A549 treated with CORT108297 at 1 μM for 4 hours (cell line): ENCODE measurements at places on chromosomes 7 and 10. TPM values are rescaled to one million over a fixed set of nuclear protein-coding genes. Genes with fewer than 3 reads are reported as not detected.

XRCC2 gene
- total RNA-seq, result 3.7 to 6.3 TPM (median 5.4 TPM) in 5 replicates

FXYD4 gene
- total RNA-seq, result not detected in 5 replicates

ZNF853 gene
- total RNA-seq, result 1.8 to 2.9 TPM (median 2.2 TPM) in 5 replicates

ANK3 gene
- total RNA-seq, result 0.18 to 0.54 TPM (median 0.42 TPM) in 5 replicates

TCAF2 gene
- 0.29 to 0.53 TPM (median 0.35 TPM) in 5 replicates for total RNA-seq

CLEC5A gene
- total RNA-seq, result not detected in 5 replicates

NAT16 gene
- 0.10 to 0.17 TPM (median 0.14 TPM) in 5 replicates for total RNA-seq

SYT15 gene
- 2.6 to 3.5 TPM (median 2.9 TPM) in 5 replicates for total RNA-seq

GPR15LG gene
- total RNA-seq, result not detected in 5 replicates

SPDYE1 gene
- not detected in 5 replicates for total RNA-seq

OGDH gene
- 25.1 to 32.4 TPM (median 30.1 TPM) in 5 replicates for total RNA-seq

MSS51 gene
- total RNA-seq, result 0.33 to 0.71 TPM (median 0.40 TPM) in 5 replicates

ABCF2 gene
- 61.4 to 67.5 TPM (median 66.9 TPM) in 5 replicates for total RNA-seq

RHOBTB1 gene
- 6.4 to 8.6 TPM (median 8.1 TPM) in 5 replicates for total RNA-seq

NEUROD6 gene
- not detected in 5 replicates for total RNA-seq

ZNF862 gene
- 2.2 to 4.1 TPM (median 2.8 TPM) in 5 replicates for total RNA-seq

GGCT gene
- 71.6 to 87.9 TPM (median 73.6 TPM) in 5 replicates for total RNA-seq

VSTM2A gene
- 0.13 TPM in 1 of 5 replicates, not detected in the others for total RNA-seq

ARHGEF35 gene
- total RNA-seq, result 0.20 to 0.42 TPM (median 0.28 TPM) in 5 replicates

DGKB gene
- total RNA-seq, result not detected in 5 replicates

TSPAN13 gene
- total RNA-seq, result 12.2 to 15.7 TPM (median 14.3 TPM) in 5 replicates

HMX2 gene
- total RNA-seq, result 0.08 to 0.14 TPM (median 0.11 TPM) in 4 of 5 replicates, not detected in the other

SMO gene
- total RNA-seq, result 12.9 to 18.7 TPM (median 16.7 TPM) in 5 replicates

GIMAP2 gene
- 0.09 TPM in 1 of 5 replicates, not detected in the others for total RNA-seq

ZNF518A gene
- 6.7 to 8.0 TPM (median 7.7 TPM) in 5 replicates for total RNA-seq

HABP2 gene
- total RNA-seq, result 0.07 to 0.15 TPM (median 0.12 TPM) in 5 replicates

SPDYE8 gene
- total RNA-seq, result not detected in 5 replicates

ZNF282 gene
- 19.1 to 28.5 TPM (median 25.8 TPM) in 5 replicates for total RNA-seq

LRIT1 gene
- not detected in 5 replicates for total RNA-seq

CH25H gene
- 0.06 to 0.07 TPM (median 0.07 TPM) in 3 of 5 replicates, not detected in the others for total RNA-seq

ORC5 gene
- total RNA-seq, result 25.3 to 32.9 TPM (median 28.0 TPM) in 5 replicates

HOXA1 gene
- 2.5 to 4.0 TPM (median 3.5 TPM) in 5 replicates for total RNA-seq

BTBD16 gene
- total RNA-seq, result 0.35 to 0.82 TPM (median 0.64 TPM) in 5 replicates

GJC3 gene
- total RNA-seq, result 0.09 to 0.22 TPM (median 0.10 TPM) in 3 of 5 replicates, not detected in the others

C7orf33 gene
- total RNA-seq, result not detected in 5 replicates

TMEM184A gene
- 10.0 to 15.2 TPM (median 14.8 TPM) in 5 replicates for total RNA-seq

LIPM gene
- total RNA-seq, result not detected in 5 replicates

FAM241B gene
- 16.6 to 19.8 TPM (median 18.5 TPM) in 5 replicates for total RNA-seq

SPDYE11 gene
- total RNA-seq, result not detected in 5 replicates

TFR2 gene
- 1.9 to 3.4 TPM (median 2.8 TPM) in 5 replicates for total RNA-seq

TRIM4 gene
- total RNA-seq, result 24.2 to 32.7 TPM (median 26.6 TPM) in 5 replicates

TAS2R4 gene
- 0.08 to 0.21 TPM (median 0.13 TPM) in 5 replicates for total RNA-seq

NPY4R gene
- total RNA-seq, result 28.7 to 50.0 TPM (median 40.4 TPM) in 5 replicates

DDX56 gene
- 110 to 137 TPM (median 121 TPM) in 5 replicates for total RNA-seq

TRIL gene
- total RNA-seq, result not detected in 5 replicates

DGKI gene
- total RNA-seq, result 0.20 to 0.40 TPM (median 0.29 TPM) in 5 replicates

RHBDD2 gene
- total RNA-seq, result 78.9 to 102 TPM (median 96.8 TPM) in 5 replicates

NRF1 gene
- 9.5 to 12.3 TPM (median 11.7 TPM) in 5 replicates for total RNA-seq

ACTL6B gene
- total RNA-seq, result not detected in 5 replicates

TASOR2 gene
- total RNA-seq, result 24.9 to 42.1 TPM (median 35.3 TPM) in 5 replicates

PBLD gene
- 2.5 to 3.7 TPM (median 3.2 TPM) in 5 replicates for total RNA-seq

AGBL3 gene
- 0.93 to 1.1 TPM (median 1.0 TPM) in 5 replicates for total RNA-seq

CYP3A4 gene
- 0.05 TPM in 1 of 5 replicates, not detected in the others for total RNA-seq

ABCC2 gene
- 150 to 171 TPM (median 160 TPM) in 5 replicates for total RNA-seq

NKX1-2 gene
- total RNA-seq, result 0.02 to 0.10 TPM in 2 of 5 replicates, not detected in the others

TLX1 gene
- total RNA-seq, result 0.05 to 0.06 TPM in 2 of 5 replicates, not detected in the others
